ENCODE measurements at places on chromosomes 11 and 22. TPM values are rescaled to one million over a fixed set of nuclear protein-coding genes. Genes with fewer than 3 reads are reported as not detected.

LDHAL6A gene
- 0.54 TPM for total RNA-seq

LRRC56 gene
- total RNA-seq: 1.5 TPM

CRYBB2 gene
- total RNA-seq: not detected

CCDC82 gene
- 77.3 TPM for total RNA-seq

GAL gene
- not detected for total RNA-seq

F2 gene
- total RNA-seq: 0.18 TPM

P2RY2 gene
- total RNA-seq: 0.09 TPM

SAMM50 gene
- total RNA-seq: 29.1 TPM

APOL5 gene
- total RNA-seq: not detected

ELMOD1 gene
- 47.8 TPM for total RNA-seq

CLTCL1 gene
- total RNA-seq: 14.1 TPM

HMOX1 gene
- total RNA-seq: 4.3 TPM

SRPRA gene
- total RNA-seq: 18.0 TPM

FBXO3 gene
- total RNA-seq: 52.0 TPM

OR8B2 gene
- total RNA-seq: not detected

CASP5 gene
- not detected for total RNA-seq

PIK3IP1 gene
- total RNA-seq: 11.2 TPM

OR2AG1 gene
- not detected for total RNA-seq

C11orf16 gene
- not detected for total RNA-seq

RFPL2 gene
- total RNA-seq: 0.73 TPM

FGF4 gene
- not detected for total RNA-seq

OR52E8 gene
- not detected for total RNA-seq

CHRM1 gene
- not detected for total RNA-seq

TCN1 gene
- total RNA-seq: not detected

CSF2RB gene
- 1.00 TPM for total RNA-seq

SAA4 gene
- not detected for total RNA-seq

ELFN2 gene
- total RNA-seq: 5.7 TPM

ALX4 gene
- 4.4 TPM for total RNA-seq

HPX gene
- 4.4 TPM for total RNA-seq

SLC17A6 gene
- total RNA-seq: 15.8 TPM

SCGB1C1 gene
- total RNA-seq: not detected

CARNS1 gene
- 0.18 TPM for total RNA-seq

UBQLN3 gene
- 0.45 TPM for total RNA-seq

C11orf87 gene
- total RNA-seq: 34.8 TPM

CREB3L1 gene
- 2.4 TPM for total RNA-seq

PGA5 gene
- total RNA-seq: not detected

KCNC1 gene
- total RNA-seq: 16.8 TPM

FOLR1 gene
- 0.82 TPM for total RNA-seq
